Left hindlimb (tissue), 1 donor: ENCODE measurements at places on chromosomes 6 and 20.

DNA sequence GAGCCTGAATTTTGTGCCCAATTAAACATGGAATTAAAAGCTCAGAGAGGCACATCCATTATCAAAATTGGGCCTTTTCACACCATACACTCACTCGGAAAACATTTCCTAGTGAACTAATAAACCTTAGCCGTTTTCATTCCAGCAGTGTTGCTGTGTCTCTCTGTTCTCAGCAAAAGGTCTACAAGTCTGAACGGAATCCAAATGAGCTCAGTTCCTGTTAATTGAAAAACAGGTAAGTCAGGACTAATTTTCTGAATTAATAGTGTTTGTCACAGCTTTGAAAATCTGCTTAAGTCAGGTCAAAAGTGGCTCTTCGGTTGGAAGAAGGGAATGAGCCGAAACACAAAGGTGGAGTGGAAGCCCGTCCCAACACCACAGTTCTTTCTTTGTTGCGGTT lies 163.3 kb upstream of the RALGAPA2 start:
- DNase-seq = no peak

DNA sequence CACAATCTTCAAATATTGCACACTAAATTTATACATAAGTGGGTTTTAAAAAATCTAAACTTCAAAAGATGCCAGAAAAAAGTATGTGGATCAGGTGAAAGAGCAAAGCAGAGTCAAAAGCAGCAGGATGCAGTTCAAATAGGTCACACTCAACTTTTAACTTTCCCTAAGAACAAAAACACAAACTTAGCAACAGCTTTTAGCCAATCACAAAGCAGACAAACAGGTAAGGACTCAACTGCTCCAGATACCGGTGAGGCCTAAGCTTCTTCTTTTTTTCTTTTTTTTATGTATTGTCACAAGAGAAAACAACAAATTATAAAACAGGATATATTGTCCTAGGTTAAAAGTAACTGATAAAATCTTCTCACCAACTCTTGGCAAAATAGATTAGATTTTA lies 74.7 kb downstream of the SESN1 start:
- DNase-seq = no peak

- no peak for DNase-seq
Measured at GRCh38 chr6:2819115-2819514, 22.5 kb downstream of the SERPINB1 start.

DNA sequence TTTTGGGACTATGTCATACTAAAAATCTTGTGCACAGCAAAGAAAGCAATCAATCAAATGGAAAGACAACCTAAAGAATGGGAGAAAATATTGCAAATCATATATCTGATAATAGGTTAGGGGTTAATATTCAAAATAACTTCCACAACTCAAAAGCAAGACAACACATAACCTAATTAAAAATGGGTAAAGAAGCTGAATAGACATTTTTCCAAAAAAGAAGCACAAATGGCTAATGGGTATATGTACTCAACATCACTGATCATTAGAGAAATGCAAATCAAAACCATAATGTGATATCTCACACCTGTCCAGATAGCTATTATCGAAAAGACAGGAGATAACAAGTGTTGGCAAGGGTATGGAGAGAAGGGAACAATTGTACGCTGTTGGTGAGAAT lies 53.0 kb downstream of the SYCP2L start:
- DNase-seq = no peak

DNA sequence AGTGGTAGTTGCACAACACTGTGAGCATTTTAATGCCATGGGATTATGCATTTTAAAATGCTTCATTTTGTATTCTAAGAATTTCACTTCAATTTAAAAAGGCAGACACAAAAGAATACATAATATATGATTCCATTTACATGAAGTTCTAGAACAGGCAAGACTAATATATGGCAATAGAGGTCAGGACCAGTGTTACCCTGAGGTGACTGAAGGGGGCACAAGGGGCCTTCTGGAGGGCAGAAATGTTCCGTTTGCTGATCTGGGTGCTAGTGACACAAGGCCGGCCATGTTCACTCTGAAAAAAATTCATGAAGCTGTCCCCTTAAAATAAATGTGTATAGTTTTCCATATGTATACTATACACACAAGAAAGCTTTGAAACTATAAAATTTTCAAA lies 28.5 kb downstream of the TASP1 start:
- no peak for DNase-seq

GRCh38 chr6:26250698-26251044 lies 114.3 kb upstream of the BTN3A2 start:
- DNase-seq = no peak

DNA sequence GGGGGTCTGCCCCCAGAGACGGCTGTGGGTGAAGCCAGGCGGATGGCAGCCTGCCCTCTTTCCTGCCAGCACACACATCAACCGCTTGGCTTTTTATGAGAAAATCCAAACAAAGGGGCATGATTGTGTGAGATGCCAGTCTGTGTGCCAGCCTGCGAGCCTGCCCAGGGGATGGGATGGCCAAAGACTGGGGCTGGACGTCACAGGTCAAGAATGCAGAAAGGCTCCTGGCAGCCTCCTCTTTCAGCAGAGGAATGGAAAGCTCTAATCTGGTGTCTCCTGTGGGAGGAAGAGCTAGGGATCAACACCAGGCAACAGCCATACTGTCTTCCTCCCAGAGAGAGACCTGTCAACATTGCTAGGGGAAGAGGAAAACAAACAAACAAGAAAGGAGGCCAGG lies 15.8 kb downstream of the TUBB2B start:
- DNase-seq = no peak

- no peak for DNase-seq
Measured at GRCh38 chr6:132571774-132572173, 1.7 kb downstream of the TAAR6 start.

DNA sequence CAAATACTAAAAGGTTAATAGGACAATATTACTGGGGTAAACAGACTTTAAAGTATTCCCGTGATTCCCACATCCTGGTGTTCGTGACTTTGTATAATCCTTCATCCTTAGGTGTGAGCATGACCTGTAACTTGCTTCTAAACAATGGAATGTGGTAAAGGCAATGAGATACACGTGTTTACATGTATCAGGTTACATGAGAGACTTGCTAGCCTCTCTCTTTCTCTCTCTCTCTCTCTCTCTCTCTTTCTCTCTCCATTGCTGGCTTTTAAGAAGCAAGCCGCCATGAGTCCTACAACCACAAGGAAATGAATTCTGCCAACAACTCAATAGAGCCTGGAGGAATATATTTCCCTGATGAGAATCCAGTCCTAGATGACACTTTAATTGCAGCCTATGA lies 83.9 kb upstream of the LGSN start:
- no peak for DNase-seq

GRCh38 chr6:126076992-126077664 lies 90.8 kb downstream of the TRMT11 start:
- no peak for DNase-seq

DNA sequence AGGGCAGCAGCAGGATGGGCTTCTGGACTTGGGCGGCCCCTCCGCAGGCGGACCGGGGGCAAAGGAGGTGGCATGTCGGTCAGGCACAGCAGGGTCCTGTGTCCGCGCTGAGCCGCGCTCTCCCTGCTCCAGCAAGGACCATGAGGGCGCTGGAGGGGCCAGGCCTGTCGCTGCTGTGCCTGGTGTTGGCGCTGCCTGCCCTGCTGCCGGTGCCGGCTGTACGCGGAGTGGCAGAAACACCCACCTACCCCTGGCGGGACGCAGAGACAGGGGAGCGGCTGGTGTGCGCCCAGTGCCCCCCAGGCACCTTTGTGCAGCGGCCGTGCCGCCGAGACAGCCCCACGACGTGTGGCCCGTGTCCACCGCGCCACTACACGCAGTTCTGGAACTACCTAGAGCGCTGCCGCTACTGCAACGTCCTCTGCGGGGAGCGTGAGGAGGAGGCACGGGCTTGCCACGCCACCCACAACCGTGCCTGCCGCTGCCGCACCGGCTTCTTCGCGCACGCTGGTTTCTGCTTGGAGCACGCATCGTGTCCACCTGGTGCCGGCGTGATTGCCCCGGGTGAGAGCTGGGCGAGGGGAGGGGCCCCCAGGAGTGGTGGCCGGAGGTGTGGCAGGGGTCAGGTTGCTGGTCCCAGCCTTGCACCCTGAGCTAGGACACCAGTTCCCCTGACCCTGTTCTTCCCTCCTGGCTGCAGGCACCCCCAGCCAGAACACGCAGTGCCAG lies at the start of gene TNFRSF6B:
Gene TNFRSF6B (plus strand): TSS at position 25 of the 729 bp plus-strand sequence. CDS start 116 bp downstream, at position 141.
- no peak for DNase-seq

- no peak for DNase-seq
Measured at GRCh38 chr6:42313038-42313437, 95.4 kb upstream of the MRPS10 start.

- no peak for DNase-seq
Measured at GRCh38 chr20:51013577-51014330, 9.2 kb downstream of the KCNG1 start.
